AG10803 (cell line): ENCODE measurements at places on chromosomes 4 and X.
A peak's percentile ranks its signal among the peaks of the same experiment; 100 is the strongest.

DNA sequence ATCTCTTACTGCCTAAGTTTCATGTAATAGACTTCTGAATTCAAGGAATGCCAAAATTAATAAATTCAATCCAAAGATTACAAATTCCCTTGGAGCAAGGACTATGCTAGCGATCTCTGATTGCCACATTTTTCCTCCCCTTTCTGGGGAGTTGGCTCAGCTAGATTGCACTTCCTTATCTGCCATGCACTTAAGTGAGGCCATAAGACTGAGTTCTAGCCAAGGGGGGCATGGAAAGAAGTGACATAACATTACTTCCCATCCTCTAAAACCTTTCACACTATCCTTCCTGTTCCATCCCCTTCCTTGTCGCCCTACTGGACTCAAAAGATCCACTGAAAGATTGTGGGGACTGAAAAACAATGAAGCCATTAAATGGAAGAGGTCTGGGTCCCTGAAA, 53.8 kb upstream of the TXK start:
- DNase-seq, result no peak

GRCh38 chrX:87517571-87518141, at the start of gene KLHL4:
TSS of gene KLHL4 (plus strand) at chrX:87517802. CDS start at chrX:87517894, 92 bp downstream.
- DNase-seq, result no peak

- no peak for DNase-seq
These were observed 15.0 kb downstream of the SRPX2 start for GRCh38 chrX:100658941-100659381.

GRCh38 chrX:47749185-47749967, 87.3 kb upstream of the ZNF81 start:
- DNase-seq, result peak; percentile 17

DNA sequence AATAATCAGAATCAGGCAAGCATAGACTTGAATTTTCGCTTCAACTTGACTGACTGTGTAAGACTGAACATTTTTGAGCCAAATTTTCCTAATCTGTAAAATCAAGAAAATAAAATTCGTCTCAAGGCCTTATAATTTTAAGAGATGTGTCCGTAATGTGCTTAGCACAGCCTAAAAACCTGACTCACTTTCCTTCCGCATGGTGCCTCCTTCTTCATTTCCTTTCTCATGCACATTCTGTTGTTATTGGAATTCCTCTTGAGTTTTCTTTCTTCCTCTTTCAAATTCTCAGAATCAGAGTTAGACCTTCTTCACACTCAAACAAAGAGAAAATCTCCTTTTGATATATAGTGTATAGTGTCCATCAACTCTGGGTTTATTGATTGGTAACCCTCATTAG, 208.9 kb upstream of the SLIT2 start:
- no peak for DNase-seq

- no peak for DNase-seq
These were observed 189.1 kb downstream of the NDST4 start for GRCh38 chr4:114924311-114924710.

GRCh38 chr4:183241721-183242151, 78.3 kb downstream of the CLDN22 start:
- peak; percentile 26 for DNase-seq

- DNase-seq, result no peak
These were observed 60.2 kb downstream of the SEPSECS start for GRCh38 chr4:25100021-25100555.

DNA sequence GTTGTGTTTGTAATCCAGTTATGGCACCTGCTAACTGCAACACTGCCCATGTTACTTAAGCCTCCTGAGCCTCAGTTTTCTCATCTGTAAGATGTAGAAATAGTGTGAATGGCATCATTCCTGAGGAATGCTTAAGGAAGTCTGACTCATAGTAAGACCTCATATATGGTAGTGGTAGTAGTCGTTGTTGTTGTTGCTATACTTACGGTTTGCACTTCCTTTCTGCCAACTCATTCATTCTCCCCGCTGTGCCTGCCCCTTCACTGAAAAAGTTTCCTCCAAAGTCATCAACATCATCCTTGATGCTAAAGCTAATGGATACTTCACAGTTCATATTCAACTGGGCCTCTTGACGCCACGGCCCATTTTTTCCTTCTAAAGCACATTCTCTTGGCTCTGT, 54.2 kb upstream of the SPANXN3 start:
- no peak for DNase-seq

- DNase-seq, result no peak
These were observed 384.6 kb downstream of the PPP3CA start for GRCh38 chr4:100962698-100963097.

- DNase-seq, result no peak
These were observed 22.8 kb upstream of the GPR78 start for GRCh38 chr4:8557151-8558076.

DNA sequence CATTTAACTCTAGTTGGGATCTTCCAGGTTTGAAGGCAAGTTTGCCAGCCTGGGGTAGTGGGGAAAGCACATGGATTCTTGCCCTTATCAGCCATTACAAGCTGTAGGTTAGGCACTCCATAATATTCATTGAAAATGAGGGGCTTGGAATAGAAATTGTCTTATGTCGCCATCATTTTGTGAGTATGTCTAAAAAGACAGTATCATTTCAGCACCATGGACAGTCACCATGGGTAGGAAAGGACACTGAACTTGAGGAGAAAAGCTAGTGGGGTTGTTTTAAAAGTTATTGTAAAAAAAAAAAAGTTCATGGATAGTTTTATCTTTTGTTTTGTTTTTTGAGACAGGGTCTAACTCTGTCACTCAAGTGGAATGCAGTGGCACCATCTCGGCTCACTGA, 356.1 kb downstream of the HNRNPD start:
- peak; percentile 9 for DNase-seq

- no peak for DNase-seq
These were observed 11.8 kb upstream of the TSPAN5 start for GRCh38 chr4:98670186-98670585.

DNA sequence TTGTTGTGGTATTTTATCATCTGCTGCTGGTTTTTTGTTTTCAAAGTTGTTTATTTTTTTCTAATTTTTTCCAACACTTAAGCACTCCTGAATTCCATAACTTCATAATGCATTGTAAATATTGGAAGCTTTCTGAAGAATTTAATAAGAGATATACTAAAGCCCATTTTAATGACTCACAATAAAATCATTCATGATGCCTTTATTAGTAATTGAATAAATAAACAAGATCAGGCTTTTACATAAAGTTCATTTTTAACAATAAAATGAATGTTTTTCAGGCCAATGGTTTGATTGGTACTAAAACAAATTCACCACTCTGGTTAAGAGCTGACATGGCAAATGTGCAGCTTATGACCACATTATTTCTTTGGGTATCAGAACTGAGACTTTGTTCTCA, 408.2 kb upstream of the SMIM31 start:
- no peak for DNase-seq

DNA sequence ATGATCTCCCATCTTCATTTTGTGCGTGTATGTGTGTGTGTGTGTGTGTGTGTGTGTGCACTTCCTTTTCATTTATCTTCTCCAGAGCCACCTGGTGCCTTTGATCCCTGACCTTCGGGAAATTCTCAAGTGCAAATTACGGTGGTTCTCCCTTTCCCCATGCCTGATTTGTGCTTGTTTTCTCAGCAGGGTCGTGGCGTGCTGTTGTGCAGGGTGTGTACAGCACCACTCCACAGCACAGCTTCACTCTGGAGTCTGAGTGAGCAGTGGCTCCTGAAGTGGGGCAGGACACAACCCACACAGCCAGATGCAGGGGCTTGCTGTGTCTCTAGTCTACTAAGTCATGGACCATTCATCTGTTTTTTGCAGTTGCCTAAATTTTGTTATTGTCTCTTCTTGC, 114.2 kb upstream of the TBC1D9 start:
- DNase-seq, result no peak

DNA sequence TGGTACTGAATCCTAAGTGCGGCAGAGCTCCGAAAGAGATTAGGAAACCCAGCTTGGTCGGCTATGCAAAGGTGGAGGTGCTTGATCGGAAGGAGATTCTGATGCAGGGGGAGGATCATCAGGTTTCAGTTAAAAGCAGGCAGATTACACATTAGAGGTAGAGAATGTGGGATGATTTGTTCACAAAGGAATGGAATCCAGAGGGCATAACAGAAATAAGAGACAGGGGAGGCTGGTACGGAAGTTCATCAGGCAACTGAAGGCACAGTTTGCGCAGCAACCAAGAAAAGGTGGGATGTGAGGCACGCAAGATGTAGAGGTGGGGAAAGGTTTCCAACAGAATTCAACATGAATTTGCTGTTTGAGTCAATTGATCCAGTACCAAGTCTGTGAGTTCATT, 424 bp upstream of the ZNF330 start:
- DNase-seq, result no peak

DNA sequence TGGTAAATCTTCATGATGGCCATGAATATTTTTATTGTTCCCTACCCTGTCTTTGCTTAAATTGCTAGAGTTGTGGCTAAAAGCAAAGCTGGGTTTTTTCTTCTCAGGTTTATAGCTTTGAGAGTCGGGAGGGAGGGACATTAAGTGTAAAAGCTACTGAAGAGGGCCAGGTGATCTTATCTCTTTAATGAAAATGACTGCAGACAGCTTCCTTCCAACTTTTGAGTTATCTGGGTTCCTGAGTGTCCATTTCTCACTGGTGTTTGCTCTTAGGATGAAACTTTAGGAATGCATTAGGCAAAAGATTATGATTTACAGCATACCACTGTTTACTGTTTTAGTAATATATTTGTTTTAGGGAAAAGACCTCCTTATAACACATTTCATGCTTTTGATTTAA, 187.7 kb downstream of the SHROOM3 start:
- DNase-seq, result no peak

DNA sequence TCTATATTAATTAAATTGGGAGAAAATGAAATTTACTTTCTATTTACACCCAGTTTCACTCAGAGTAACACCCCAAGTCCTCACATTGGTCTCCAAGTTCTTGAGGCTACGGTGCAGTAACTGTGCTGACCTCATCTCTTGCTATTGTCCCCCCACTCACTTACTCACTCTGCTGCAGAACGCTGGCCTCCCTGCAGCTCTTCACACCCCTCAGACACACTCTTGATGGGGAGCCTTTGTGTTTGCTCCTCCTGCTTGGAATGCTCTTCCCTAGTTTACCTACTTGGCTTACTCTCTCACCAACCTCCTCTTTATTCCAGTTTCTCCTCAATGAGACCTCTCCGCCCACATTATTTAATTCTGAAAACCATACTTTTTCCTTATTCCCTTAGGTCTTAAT, 22.2 kb upstream of the SPARCL1 start:
- no peak for DNase-seq

DNA sequence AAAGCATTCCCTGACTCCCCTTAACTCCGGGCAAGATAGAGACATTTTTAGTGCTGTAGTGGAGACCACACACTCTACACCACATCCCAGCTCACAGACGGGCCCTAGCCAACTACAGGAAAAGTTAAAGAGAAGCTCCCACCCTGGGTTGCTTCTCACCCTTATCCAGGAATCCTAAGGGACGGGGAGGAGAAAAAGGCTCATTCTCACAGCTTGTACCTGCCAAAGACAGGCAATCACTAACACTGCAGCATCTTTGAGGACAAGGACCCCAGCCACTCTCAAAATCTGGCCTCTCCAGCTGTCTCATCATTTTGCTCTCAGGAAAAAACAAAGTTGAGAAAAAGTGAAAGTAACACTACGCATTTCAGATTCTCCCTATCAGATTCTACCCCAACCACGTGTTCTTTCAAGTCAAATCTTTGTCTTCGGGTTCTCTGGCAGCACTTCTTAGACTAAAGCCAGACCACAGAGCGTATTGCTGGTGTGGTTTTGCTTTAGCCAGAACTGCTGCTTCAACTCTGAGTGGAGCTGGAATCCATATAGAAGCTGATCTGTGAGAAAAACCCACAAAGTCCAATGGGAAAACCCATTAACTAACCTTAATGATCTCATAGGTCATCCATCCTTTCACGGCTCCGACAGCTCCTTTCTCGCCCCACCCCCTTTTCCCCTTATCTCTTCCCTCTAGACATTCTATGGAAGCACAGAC, 605.9 kb upstream of the DIPK2B start:
- DNase-seq, result peak; percentile 92

- DNase-seq, result no peak
These were observed 242.8 kb downstream of the ADGRL3 start for GRCh38 chr4:61442936-61443335.

DNA sequence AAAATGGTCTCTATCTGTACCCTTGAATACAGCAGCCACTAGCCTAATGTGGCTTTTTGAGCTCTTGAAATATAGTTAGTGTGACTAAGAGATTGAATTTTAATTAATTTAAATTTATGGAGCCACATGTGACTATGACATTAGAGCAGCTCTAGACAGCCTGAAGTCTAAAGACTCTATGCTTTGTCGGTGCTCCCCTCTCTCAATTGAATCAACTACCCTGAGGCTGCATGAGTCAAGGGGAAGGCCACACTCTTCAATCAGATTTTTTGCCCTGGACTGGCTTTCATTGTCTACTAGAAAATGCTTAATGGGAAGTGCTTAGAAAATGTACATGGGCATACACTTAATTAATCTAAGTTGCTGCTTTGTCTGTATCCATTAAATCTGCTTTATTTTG, 11.7 kb downstream of the TLR7 start:
- no peak for DNase-seq

GRCh38 chrX:46722742-46723568, 36.0 kb downstream of the SLC9A7 start:
- peak; percentile 26 for DNase-seq

- DNase-seq, result peak; percentile 48
These were observed 147.8 kb upstream of the BCOR start for GRCh38 chrX:40245488-40246071.

DNA sequence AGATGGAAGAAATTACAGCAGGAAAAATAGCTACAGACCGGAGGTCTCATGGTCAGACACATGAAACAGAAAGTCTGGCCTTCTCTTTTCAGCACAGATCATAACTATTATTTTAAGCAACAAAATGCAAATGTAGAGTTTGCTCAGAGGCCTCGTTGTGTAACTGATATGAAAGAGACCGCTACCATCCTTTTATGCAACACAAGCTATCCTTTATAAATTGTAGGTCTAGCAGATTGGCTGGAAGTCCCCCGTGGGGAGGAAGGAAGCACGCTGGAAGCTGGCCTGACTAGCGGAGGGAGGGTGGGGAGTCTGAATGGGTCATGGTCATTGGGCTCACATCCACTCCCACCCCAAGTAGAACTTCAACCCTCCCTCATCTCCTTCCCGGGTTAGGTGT, 27.7 kb downstream of the DMP1 start:
- no peak for DNase-seq

GRCh38 chr4:123624959-123625358, 228.4 kb downstream of the SPRY1 start:
- DNase-seq, result no peak

GRCh38 chr4:165199286-165199685, 8.1 kb upstream of the KLHL2 start:
- DNase-seq, result no peak

DNA sequence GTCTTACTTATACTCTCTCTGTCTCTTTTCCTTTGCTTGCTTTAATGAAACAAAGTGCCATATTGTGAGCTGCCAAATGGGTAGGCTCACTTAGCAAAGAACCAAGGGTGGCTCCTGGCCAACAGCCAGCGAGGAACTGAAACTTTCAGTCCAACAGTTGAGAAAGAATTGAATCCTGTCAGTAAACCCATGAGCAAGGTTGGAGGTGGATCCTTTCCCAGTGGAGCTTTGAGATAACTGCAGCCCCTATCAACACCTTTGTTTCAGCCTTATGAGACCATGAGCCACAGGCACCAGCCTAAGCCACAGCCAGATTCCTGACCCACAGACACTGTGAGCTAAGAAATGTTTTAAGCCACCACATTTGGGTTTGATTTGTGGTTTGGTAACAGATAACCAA, 362.2 kb downstream of the PDGFC start:
- no peak for DNase-seq
